Mesenchymal stem cell (in vitro differentiated cells and primary cell): ENCODE measurements at places on chromosomes 1 and 21.
A peak's percentile ranks its signal among the peaks of the same experiment; 100 is the strongest.

DNA sequence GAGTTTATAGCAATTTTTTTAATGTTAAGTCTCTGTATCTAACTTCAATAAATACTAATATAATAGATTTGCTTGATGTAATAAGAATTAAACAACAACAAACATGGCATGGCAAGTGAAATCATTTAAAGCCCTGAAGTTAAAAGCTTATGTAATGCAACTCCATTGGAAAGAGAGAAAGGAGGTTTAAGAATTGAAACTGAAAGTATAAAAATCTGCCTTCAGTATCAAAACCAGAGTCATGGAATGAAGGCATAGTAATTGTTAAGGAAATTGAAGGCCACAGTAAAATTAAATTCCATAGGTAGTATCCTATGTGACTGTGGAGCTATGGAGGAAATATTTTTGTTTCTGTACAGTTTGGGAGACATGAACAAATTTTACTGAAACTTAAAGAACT lies 55.1 kb downstream of the PRDX6 start:
- no peak overlapping the region for H3K27ac ChIP-seq
- H3K4me1 ChIP-seq = no peaks in the 10 kb centered on the region
- no peaks in the 10 kb centered on the region for H3K36me3 ChIP-seq
- DNase-seq = peak; percentile 27
- peak overlapping the region; percentile 48 for H3K4me3 ChIP-seq
- no peaks in the 10 kb centered on the region for H3K27me3 ChIP-seq

GRCh38 chr1:206002871-206003801 lies at the start of gene RAB7B:
RAB7B (minus strand) TSS chr1:206003395; CDS start chr1:205994135, 9,260 bp downstream.
- no peaks in the 10 kb centered on the region for H3K36me3 ChIP-seq
- H3K27me3 ChIP-seq = no peaks in the 10 kb centered on the region
- peak within 1 kb of the TSS; percentile 16 for H3K4me3 ChIP-seq
- DNase-seq = peak; percentile 83

DNA sequence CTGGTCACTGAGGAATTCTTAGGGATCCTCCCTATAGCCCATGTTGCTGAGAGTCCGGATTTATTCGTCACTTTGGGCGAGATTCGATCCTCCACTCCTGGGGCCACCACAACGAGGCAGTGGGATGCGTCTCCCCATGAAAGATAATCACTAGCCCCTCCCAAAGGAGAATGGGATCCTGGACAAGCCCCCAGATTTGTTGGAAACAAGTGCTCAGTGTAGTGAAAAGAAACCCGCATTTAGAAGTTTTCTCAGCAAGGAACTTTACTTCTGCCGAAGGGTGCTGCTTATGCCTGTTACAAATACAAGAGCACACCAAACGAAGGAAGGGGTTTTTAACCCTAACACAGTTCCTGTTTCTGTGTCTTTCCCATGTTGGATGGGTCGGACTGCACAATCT lies 83.3 kb downstream of the ZFYVE9 start:
- H3K4me1 ChIP-seq = no peaks in the 10 kb centered on the region
- DNase-seq = peak; percentile 22
- H3K27me3 ChIP-seq = no peaks in the 10 kb centered on the region
- peaks cover 4% of the 10 kb centered on the region for H3K36me3 ChIP-seq
- no peak overlapping the region for H3K27ac ChIP-seq

GRCh38 chr1:155086128-155086741 lies 7.6 kb downstream of the EFNA3 start:
- H3K27me3 ChIP-seq = peaks cover 39% of the 10 kb centered on the region
- DNase-seq = peak; percentile 57
- H3K4me3 ChIP-seq = no peak overlapping the region
- peaks cover 40% of the 10 kb centered on the region for H3K4me1 ChIP-seq
- no peaks in the 10 kb centered on the region for H3K36me3 ChIP-seq
- no peak overlapping the region for H3K27ac ChIP-seq

GRCh38 chr1:41495210-41495948 lies 10.9 kb upstream of the EDN2 start:
- DNase-seq = peak; percentile 62
- H3K4me1 ChIP-seq = peaks cover 60% of the 10 kb centered on the region
- H3K4me3 ChIP-seq = peak overlapping the region; percentile 71
- H3K36me3 ChIP-seq = no peaks in the 10 kb centered on the region

DNA sequence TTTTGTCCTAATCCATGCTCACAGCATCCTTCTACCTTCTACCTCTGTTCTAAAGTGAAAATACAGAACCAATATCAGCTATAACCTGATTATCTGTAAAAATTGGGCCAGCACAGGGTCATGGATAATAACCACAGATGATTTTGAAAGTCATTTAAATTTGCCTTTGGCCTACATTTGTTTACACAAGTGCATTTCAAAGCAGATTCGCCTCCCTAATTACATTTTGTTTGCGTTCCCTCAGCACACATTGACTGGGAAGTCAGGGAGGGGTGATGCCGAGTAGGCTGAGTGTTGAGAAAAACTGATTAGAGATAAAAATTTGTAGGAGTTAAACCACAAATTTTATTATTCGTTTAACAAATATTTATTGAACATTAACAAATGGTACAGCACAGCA lies 19.2 kb upstream of the RGS8 start:
- H3K36me3 ChIP-seq = no peaks in the 10 kb centered on the region
- H3K4me1 ChIP-seq = no peaks in the 10 kb centered on the region
- peaks cover 6% of the 10 kb centered on the region for H3K27me3 ChIP-seq
- H3K27ac ChIP-seq = no peak overlapping the region
- H3K4me3 ChIP-seq = no peak overlapping the region

GRCh38 chr1:200905411-200906052 lies 10.8 kb downstream of the INAVA start:
- no peak overlapping the region for H3K27ac ChIP-seq
- peaks cover 54% of the 10 kb centered on the region for H3K36me3 ChIP-seq
- DNase-seq = peak; percentile 38
- H3K27me3 ChIP-seq = peaks cover 45% of the 10 kb centered on the region

- no peak overlapping the region for H3K27ac ChIP-seq
- H3K4me1 ChIP-seq = peaks cover 16% of the 10 kb centered on the region
- H3K36me3 ChIP-seq = no peaks in the 10 kb centered on the region
- H3K4me3 ChIP-seq = no peak overlapping the region
These were observed 195.9 kb downstream of the TOMM20 start for GRCh38 chr1:234932511-234933430.

- no peak overlapping the region for H3K27ac ChIP-seq
- no peak overlapping the region for H3K4me3 ChIP-seq
- H3K4me1 ChIP-seq = peaks cover 20% of the 10 kb centered on the region
- peaks cover 3% of the 10 kb centered on the region for H3K36me3 ChIP-seq
- no peaks in the 10 kb centered on the region for H3K27me3 ChIP-seq
These were observed 102.3 kb upstream of the IPO9 start for GRCh38 chr1:201726700-201727099.

DNA sequence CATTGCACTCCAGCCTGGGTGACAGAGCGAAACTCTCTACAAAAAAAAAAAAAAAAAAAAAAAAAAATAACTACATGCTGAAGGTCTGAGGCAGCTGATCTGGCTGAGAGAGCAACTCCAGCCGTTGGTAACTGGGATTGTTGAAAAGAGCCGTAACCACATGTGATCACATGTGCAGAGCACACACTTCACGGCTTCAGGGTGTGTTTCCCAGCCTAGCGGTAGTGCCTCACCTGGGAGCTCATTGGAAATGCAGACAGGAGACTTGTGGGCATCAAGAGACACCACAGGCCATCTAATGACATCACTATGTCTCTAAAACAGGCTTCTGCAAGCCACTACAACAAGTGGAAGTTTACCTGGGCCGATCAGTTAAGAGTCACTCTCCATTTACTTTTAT lies 11.8 kb upstream of the OTUD7B start:
- H3K27me3 ChIP-seq = no peaks in the 10 kb centered on the region
- no peaks in the 10 kb centered on the region for H3K36me3 ChIP-seq
- DNase-seq = no peak
- H3K4me1 ChIP-seq = peaks cover 3% of the 10 kb centered on the region

DNA sequence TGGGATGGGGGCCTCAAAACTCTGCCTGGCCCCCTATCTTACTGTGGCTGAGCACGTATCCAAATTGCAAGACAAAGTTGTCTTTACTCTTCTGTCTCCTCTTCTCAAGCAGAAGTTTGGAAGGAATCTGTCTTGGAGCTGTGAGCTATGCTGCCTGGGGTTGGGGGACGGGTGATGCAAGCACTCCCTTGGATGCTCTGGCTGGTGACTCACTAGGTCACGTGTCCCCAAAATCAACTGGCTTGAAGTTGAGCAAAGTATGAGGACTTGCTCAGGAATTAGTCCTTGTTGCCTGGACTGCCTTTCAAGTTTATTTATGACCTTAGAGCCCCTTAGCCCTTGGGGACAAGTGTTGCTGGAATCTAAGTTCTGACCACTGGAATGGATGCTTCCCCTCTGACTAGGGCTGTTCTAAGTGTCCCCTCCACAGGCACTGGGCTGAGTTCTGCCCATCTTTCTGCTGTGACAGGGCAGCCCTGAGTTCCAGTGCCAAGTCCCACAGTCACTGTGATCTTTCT lies 269.5 kb downstream of the HHAT start:
- peak; percentile 97 for DNase-seq
- H3K4me1 ChIP-seq = peaks cover 15% of the 10 kb centered on the region
- peak overlapping the region; percentile 97 for H3K27ac ChIP-seq
- no peaks in the 10 kb centered on the region for H3K36me3 ChIP-seq
- H3K27me3 ChIP-seq = no peaks in the 10 kb centered on the region

- H3K27me3 ChIP-seq = peaks cover 41% of the 10 kb centered on the region
- H3K27ac ChIP-seq = peak overlapping the region; percentile 61
- H3K4me1 ChIP-seq = peaks cover 12% of the 10 kb centered on the region
These were observed 47.0 kb upstream of the POU2F1 start for GRCh38 chr1:167173516-167174184.

GRCh38 chr1:31583082-31583994 lies 7.0 kb downstream of the TINAGL1 start:
- H3K4me3 ChIP-seq = no peak overlapping the region
- H3K4me1 ChIP-seq = peaks cover 62% of the 10 kb centered on the region
- no peak overlapping the region for H3K27ac ChIP-seq
- H3K27me3 ChIP-seq = peaks cover 5% of the 10 kb centered on the region
- peaks cover 53% of the 10 kb centered on the region for H3K36me3 ChIP-seq

DNA sequence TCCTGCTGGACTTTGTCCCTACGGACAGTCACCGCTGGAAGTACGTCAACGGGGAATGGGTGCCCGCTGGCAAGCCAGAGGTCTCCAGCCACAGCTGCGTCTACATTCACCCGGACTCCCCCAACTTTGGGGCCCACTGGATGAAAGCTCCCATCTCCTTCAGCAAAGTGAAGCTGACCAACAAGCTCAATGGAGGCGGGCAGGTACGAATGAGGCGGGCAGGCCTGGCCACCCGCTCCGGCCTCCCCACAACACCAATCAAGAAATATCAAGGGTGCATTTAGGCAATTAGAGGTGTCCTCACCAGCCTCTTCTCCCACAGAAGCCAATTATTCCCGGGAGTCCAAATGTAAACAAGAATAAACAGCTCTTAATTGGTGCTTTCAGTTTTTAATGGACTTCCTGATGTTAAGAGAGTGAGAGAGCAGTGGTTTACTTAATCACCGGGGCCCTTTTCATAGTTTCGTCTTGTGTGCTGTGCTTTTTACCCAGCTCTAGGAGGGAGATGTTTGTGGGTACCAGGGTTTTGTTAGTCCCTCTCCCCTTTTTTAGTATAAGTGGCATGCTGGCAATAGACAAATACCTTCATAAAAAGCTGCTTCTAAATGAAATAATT lies 10.7 kb downstream of the TBX19 start:
- H3K4me1 ChIP-seq = peaks cover 1% of the 10 kb centered on the region
- peaks cover 5% of the 10 kb centered on the region for H3K36me3 ChIP-seq
- H3K27me3 ChIP-seq = no peaks in the 10 kb centered on the region
- no peak overlapping the region for H3K27ac ChIP-seq
- no peak overlapping the region for H3K4me3 ChIP-seq

DNA sequence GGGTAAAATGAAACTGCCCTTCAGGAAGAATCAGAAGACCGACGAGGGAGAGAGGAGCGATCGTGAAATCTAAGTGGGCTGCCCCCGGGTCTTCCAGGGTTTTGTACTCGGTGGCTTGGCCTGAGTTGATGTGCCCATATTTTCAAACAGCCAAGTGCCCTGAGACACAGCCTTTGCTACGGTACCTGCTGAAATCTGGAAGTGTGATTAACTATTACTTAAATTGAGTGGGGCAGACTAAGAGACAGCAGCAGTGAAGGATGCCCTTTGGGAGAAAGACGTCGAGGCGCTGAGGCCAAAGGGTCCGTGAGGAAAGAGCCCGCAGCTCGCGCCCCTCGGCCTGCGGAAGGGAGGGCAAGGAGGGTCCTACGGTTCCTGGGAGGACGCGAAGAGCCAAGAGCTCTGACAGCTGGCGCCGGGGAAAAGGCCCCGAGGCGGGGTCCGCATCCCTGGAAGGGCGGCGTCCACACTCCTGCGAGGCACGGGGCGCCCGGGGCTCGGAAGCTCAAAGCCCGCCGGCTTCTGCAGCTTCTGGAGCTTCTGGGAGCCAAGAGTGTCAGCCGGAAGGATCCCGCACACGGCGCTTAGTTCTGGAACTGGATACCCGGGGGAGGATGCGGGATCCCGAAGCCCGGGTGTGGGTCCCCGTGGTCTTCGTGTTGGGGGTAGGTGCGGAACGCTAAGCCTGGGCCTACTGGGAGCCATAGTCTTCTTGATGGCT lies 15.4 kb upstream of the RNU1-4 start:
- no peak for DNase-seq
- peaks cover 3% of the 10 kb centered on the region for H3K36me3 ChIP-seq
- peaks cover 9% of the 10 kb centered on the region for H3K4me1 ChIP-seq
- no peak overlapping the region for H3K27ac ChIP-seq

DNA sequence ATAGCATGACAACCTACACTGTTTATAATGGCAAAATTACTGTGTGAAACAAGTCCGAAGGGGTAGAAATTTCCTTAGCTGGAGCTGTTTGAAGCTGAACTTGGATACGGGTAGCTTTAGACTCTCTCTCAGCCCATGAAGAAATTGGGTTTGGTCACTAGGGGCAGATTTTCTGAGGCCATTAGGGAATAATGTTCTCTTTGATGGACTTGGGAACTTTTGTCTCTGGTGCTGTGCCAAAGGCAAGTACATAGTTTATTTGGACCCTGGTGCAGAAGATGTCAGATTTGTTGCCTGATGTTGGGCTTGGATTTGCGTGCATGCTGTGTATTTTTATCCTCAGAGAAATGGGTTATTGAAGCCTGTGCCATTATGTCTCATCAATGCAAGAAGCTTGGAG lies 109.6 kb downstream of the VPS13D start:
- no peak overlapping the region for H3K4me3 ChIP-seq
- H3K4me1 ChIP-seq = peaks cover 4% of the 10 kb centered on the region
- H3K27ac ChIP-seq = no peak overlapping the region
- no peak for DNase-seq

- H3K27me3 ChIP-seq = no peaks in the 10 kb centered on the region
- peak overlapping the region; percentile 52 for H3K27ac ChIP-seq
- DNase-seq = no peak
- H3K4me3 ChIP-seq = peak overlapping the region; percentile 63
These were observed 20.9 kb upstream of the TARBP1 start for GRCh38 chr1:234499943-234500245.

DNA sequence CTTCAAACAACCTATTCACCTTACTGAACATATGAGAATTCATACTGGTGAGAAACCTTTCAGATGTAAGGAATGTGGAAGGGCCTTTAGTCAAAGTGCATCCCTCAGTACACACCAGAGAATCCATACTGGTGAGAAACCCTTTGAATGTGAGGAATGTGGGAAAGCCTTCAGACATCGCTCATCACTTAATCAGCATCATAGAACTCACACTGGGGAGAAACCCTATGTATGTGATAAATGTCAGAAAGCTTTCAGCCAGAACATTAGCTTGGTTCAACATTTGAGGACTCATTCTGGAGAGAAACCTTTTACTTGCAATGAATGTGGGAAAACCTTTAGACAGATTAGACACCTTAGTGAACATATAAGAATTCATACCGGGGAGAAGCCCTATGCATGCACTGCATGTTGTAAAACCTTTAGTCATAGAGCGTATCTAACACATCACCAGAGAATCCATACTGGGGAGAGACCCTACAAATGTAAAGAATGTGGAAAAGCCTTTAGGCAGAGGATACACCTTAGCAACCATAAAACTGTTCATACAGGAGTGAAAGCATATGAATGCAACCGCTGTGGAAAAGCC lies 13.2 kb upstream of the EXO5 start:
- H3K4me1 ChIP-seq = no peaks in the 10 kb centered on the region
- no peaks in the 10 kb centered on the region for H3K27me3 ChIP-seq
- H3K27ac ChIP-seq = no peak overlapping the region
- peak overlapping the region; percentile 25 for H3K4me3 ChIP-seq
- peaks cover 12% of the 10 kb centered on the region for H3K36me3 ChIP-seq
